Activated CD4-positive, alpha-beta memory T cell treated with anti-CD3 and anti-CD28 coated beads, Interleukin-2, amount 10 ng/mL, durations not matched to agents 7 days and 5 days (primary cell): ENCODE measurements at places on chromosomes 11 and 22. TPM values are rescaled to one million over a fixed set of nuclear protein-coding genes. Genes with fewer than 3 reads are reported as not detected.

DNA sequence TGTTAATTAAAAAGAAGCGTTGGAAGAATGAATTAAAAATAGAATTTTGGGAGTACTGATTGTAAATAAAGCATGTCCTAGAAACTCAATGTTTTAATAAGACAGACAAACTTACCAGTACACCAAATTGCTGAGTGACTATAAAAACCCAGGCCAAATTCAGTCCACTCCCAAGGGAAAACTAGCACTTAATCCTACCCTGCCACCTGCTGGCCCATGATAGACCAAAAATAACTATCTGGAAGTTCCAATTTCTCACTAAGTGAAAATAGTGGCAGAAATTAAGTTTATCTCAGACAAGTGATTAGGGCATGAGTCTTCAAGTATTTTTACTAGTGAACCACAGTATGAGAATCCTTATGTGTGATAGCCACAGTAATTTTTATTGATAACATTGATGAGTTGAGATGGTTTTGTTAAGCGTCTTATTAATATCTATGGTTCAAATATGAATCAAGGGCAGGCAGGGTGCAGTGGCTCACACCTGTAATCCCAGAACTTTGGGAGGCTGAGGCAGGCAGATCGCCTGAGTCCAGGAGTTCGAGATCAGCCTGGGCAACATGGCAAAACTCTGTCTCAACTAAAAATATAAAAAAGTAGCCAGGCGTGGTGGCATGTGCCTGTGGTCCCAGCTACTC lies 9.8 kb upstream of the DDX10 start:
- peak; percentile 31 for DNase-seq

DNA sequence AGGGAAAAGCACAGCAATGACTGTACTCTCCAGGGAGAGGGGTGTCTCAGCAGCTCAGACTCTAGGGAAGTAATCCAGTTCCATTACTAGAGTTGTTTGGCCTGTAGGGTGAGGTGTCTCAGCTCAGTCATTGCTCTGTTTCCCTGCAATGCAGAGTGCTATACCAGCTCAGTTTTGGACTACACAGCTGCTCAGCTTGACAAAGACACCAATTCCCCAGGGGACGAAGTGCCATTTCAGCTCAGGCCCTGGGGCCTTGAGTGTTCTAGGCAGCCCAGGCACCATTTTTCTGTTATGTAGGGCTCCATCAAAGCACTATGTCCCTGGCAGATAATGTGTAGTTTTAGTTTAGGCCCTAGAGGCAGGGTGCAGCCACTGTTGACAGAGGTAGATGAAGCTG lies 18.2 kb downstream of the CALCB start:
- DNase-seq = no peak

GRCh38 chr11:5818245-5818886 lies 9.6 kb downstream of the OR52N2 start:
- no peak for DNase-seq

GRCh38 chr22:19871845-19872778 lies 17.4 kb upstream of the GNB1L start:
- DNase-seq = no peak

DNA sequence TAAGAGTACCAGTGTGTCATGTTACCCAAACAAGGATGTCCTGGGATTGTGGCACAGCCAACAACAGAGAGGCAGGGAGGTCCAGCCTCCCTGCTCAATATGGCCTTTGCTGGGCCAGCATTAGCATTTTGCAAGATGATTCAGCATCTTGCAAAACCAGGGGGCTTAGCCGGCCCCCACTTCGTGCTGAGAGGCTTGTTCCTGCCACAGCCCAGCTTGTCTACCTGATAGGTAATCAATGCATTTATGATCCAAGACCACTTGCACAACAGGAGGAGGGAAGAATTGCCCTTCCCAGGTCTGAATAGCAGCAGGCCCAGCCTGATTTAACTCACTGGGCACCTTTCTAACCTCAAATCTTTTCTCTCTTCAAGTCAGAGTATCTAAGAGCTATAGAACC lies 189.0 kb upstream of the SYT13 start:
- no peak for DNase-seq

- no peak for DNase-seq
These were observed 382 bp downstream of the C11orf54 start for GRCh38 chr11:93741882-93742226.

The PRG3 gene
- total RNA-seq = not detected

The MIOX gene
- total RNA-seq = 0.60 TPM
